AG04450 (cell line): ENCODE measurements at places on chromosomes 1 and 21. TPM values are rescaled to one million over a fixed set of nuclear protein-coding genes. Genes with fewer than 3 reads are reported as not detected.

DNA sequence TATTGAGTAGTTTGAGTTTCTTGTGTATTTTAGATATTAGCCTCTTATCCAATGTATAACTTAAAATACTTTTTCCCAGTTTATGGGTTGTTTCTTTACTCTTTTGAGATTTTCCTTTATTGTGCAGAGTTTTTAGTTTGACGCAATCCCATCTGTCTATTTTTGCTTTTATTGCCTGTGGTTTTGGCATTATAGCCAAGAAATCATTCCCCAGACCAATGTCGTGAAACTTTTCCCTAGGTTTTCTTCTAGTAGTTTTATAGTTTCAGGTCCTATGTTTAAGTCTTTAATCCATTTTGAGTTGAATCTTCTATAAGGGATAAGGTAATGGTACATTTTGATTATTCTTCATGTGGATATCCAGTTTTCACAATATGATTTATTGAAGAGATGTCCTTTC is 87.6 kb downstream of the LEPR start:
- DNase-seq, result no peak

DNA sequence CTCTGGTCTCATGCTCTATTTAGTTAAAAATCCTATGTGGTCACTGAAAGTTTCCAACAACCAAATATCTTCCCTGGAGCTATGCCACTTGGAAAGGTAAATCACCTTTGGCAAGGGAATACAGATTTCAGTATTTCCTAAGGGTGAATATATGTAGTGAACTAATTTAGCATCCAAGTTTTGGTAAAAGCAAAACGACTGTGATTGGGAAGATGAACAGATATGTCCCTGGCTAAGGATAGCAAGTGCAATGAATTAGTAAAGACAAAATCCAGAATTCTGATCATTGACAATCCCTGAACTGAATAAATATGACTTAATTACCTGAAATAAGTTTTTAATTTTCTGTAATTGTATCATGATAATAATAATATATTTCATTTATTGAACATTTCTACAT is at the start of gene OR2T33:
OR2T33 (minus strand) TSS at position 101 of the 400 bp plus-strand sequence. CDS start 4,162 bp downstream, outside the sequence.
- DNase-seq, result no peak

The PRDM2 gene
- polyA plus RNA-seq, result 12.0 and 16.4 TPM in 2 replicates

DNA sequence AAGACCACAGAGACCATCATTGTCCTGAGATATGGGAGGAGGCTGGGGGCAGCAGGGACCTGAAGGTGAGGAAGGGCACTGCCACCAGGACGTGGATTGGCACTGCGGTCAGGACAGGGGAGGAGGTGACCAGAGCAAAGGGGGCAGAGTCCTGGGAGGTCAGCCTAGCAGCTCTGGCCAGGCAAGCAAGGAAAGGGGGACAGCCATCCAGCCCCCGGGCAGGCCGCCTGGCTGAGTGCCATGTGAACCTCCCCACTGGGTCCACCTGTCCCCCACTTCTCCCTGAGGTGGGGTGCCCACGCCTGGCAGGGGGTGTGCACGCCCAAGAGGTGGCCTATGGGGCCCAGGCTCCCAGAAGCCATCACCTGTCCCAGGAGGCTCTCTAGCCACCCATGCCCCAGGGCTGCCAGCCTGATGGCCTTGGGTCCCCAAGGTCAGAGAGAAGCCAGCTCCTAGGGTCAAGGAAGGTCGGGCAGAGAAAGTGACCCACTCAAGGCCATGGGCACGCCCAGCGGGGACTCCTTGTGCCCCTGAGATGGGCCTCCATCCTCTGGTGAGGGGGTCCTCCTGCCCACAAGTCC is 17.6 kb upstream of the PTTG1IP start:
- DNase-seq, result no peak

DNA sequence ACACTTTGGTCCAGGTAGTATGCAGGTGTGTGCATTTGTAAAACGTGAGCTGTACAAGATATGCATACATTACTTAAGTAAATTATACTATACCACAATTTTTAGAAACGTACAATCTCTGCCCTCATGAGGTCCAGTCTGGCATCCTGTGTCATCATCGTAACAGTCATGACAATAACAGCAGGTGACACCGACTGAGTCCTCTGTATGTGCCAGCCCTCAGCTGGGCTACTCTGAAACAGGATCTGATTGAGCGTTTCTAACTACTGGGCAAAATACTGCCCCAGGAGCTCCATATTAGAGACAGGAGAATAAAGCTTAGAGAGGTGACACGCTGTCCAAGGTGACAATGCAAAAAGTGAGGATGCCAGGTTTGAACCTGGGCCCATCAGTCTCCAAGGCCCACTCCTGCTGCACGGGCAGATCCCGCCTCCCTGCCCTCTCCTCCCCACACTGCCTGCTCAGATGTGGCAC is 47.2 kb upstream of the ECE1 start:
- DNase-seq, result no peak

The PCNT gene
- 8.5 and 8.8 TPM in 2 replicates for polyA plus RNA-seq
